ENCODE measurements at places on chromosomes 1 and 21.

DNA sequence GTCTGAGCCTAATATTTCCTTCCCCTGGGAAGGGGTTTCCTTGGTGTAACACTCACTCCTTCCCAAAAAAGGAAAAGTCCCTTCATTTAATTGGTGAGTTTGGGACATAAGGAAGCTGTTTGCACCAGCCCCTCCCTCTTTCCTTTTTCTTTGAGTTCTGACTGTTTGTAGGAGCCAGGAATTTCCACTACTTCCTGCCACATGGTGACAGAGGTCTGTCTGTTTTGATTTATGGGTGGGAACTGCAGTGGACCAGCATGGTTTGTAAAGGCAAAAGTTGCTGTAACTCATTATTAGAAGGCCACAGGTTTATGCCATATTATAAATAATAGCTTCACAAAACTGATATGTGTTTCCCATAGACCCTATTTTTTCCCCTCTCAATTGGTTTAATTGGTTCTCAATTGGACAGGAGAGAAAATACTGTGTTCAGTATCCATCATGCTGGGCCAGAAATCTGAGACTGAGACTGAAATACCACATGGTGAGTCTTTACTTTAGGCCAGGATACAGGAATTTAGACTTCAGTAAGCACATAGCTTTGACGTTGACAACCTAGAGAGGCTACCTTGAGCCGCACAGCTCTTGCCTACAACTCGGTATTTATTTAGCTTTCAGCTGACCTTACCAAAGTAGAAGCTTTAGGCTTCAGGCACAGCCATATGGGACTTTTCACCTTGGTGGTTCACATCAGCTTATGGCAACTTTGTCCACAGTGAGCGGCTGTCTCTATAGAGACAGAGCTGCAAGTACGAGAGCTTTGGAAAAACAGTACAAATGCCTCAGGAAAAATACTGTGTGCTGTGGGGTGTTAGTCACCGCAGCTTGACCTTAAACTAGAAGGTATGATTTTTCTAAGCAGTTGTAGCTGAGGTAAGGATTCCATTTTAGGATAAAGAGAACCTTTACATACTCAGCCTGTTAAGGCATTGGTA lies 40.0 kb upstream of the RGS7 start:
- DNase-seq = no peak

- no peak for DNase-seq
Observed at GRCh38 chr1:187121661-187122060, 292.9 kb downstream of the PLA2G4A start.

DNA sequence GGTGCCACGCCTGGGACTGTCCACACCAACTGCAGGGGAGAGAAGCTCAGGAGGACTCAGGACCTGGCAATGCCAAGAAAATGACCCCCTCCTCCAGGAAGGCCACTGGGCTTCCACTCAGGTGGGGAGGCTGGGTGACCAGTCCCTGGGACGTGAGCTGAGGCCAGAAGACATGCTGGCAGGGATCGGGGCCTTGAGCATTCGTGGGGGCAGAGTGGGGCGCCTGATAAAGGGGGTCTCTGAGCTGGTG lies 15.3 kb upstream of the COL6A2 start:
- no peak for DNase-seq

DNA sequence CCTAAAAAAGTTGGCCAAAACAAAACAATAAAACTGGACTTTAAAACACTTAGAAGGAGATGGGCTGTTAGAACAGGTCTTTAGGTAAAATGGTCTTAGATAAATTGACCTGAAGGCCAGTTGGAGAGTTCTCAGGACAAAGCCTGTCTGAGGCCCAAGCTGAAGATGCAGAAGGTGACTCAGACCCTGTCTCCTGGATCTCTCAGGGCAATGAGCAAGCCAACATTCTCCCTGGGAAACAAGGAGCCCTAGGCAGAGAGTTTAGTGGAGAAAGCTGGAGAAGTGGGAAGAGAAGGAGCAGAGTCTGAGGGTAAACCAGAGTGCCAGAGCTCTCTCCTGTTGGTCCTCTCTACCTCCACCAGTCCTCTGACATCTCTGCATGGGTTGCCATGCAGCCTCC lies 70.1 kb downstream of the FCRL5 start:
- no peak for DNase-seq

DNA sequence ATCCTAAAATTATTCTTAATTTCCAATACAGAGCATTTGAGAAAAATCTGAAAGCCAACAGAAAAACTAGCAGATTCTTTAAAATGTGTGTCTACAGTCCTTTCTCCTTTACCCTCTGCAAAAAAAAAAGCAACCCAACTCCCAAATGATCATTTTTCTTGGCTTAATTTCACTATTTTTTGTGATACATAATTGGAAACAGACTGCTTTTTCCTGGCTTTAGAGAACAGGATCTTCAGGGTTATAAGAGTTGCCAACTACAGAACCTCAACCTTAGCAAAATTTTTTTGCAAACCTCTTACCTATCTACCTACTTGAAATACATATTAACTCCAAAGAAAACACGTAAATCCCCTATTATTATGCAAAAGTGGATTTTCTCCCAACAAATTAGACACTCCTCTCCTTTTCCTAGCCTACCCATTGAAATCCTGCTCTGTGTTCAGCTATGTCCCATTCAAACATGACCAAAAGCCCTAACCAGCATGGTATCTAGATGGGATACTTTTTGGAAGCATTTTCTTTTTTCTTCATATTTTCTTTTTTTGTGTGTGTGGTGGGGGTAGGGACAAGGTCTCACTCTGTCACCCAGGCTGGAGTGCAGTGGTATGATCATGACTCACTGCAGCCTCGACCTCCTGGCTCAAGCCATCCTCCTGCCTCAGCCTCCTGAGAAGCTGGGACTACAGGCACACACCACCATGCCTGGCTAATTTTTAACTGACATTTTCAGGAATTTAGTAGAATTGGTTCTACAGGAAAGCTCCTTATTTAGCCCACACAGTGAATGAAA lies 9.0 kb downstream of the TGFBR3 start:
- no peak for DNase-seq

DNA sequence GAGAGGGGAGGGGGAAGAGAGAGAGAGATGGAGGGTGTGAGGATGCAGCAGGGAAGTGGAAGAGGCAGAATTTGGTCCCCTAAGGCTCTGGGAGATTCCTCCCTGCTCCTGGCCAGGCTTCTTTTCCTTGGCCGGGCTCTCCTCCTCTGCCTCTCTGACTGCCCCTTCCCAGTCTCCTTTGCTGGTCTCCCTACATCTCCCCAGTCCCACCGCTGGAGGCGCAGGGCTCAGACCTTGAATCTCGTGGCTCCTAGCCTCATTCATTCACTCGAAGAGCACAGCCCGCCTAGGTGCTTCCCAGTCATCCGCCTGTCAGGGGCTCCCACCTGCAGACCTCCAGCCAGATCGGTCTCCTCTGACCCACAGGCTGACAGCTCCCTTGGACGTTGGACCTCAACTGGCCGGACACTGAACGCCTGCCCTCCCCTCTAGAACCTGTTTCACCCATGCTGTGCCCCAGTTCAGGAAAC lies 76.5 kb downstream of the VWA5B1 start:
- peak; percentile 82 for DNase-seq

GRCh38 chr21:23968722-23969647 lies 1638.3 kb downstream of the MRPL39 start:
- peak; percentile 55 for DNase-seq

DNA sequence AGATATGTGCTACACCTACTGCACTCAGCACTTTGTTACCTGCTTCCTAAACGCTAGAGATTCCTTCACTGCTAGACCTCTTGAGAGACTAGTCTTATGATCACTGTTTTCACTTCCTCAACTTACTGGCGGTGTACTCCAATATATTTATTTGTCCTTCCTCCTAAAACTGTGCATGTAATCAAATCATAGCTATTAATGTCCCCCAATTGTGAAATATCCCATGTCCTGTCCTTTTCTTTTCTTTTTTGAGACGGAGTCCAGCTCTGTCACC lies 3.4 kb downstream of the SOAT1 start:
- DNase-seq = no peak

DNA sequence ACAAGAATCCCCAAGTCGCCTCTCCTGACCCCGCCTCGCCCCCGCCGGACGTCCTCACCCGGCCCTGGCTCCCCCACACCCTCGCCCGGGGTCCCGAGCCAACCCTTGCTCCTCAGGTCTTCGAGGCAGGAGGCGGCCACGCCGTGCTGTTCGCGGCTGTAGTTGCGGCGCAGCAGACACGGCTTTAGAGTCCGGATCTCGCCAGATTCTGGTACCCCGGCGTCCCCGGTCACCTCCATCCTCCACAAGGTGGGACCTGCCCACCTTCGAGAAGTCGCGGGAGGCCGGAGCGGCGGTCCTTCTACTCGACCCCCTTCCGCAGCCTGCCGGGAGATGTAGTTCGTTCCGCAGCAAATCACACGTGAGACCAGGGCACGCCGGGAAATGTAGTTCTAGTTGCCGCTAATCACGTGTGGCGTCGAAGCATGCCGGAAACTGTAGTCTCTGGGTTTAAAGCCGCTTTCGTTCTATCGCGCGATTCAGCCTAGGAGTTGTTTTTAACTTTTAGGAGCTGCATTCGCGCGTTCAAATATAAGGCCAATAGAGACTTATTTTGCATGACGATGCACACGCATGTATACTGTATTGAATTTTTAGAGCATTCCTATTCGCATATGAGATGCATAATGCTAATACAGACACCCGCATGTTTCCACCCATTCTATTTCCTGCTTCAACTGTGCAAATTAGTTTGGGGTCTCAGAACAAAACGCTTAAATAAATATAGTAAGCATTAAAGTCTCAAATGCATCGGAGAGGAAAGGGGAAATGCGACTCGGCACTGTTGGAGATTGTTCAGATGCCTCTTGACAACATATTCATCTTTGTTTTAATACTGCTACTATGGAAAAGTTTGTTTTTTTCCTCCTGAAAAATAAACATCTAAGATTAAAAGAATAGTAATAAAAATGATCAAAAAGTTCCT lies at the start of gene DFFA:
TSS of gene DFFA (minus strand) at position 310 of the 925 bp plus-strand sequence. CDS start at position 239, 71 bp downstream.
- DNase-seq = peak; percentile 95

DNA sequence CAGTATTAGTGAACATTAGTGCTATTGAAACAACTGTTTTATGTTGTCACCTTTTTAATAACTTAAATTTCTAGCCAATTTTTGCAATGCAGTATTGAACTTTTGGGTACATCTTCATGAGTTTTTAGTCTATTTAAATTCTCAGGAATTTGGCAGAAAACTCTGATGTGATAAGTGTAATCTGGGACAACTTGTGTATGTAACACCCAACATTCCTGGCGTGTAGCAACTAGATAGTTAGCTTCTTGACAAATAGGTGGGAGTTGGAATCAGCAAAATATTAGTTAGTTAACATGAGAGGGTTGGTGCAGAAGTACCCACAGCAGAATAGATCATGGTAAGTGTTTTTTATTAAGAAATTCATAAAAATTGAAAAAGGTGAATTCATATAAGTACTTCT lies 111.6 kb downstream of the ITSN1 start:
- DNase-seq = no peak

DNA sequence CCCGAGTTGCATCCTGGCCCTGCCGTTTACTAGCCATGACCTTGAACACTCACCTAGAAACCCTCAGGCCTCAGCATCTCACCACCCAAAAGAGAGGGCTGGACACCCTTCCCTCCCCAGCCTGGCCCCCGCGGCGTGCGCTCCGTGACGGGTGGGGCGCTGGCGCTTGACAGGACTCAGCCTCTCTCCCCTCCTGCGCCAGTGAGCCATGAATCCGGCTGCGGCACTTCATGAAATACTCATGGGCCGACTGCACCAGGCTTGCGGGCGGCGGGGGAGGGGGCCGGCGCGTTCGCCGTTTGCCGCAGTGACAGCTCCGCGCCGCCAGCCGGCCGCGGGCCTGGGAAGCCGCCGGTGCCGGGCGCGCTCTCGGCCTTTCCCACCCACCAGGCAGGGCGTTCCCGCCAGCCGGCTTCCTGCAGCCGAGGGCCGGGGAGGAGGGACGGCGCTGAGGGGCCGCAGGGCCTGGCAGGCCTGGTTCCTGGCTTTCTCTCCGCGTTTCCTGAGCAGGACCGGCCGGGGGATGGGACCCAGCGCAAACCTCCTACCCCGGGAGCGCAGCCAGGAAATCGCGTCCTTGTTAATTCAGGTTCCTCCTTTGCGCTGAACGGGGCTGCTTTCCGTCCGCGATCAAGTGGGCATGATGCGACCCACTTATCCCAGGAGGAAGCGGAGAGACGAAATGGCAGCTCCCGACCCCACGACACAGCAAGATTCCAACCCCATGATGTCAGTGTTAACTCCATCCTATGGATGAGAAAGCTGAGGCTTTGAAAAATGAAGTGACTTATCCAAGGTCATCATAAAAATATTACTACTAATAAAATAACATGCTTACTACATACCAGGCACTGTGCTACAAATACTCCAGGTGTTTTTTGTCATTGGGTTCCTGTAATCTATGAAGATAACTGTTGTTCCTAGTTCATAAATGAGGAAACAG lies 9.1 kb upstream of the LUZP1 start:
- DNase-seq = peak; percentile 81

DNA sequence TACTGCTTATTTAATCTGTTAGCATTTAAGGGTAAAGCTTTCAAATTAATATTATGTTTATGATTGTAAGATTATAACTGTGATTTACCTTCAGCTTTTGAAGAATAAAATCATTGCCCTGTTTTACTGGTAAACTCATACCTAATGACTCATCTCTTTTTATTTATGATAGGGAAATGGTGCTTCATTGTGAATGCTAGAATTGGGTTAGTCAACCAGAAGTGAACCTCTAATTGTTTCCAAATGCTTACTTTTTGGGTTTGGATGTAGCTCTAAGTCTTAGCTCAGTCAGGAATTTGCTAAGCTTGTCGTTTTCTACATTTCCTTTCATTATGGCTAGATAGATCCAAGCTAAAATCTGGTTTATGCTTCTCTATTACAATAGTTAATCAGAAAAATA lies 59.4 kb downstream of the SLC30A7 start:
- DNase-seq = no peak

DNA sequence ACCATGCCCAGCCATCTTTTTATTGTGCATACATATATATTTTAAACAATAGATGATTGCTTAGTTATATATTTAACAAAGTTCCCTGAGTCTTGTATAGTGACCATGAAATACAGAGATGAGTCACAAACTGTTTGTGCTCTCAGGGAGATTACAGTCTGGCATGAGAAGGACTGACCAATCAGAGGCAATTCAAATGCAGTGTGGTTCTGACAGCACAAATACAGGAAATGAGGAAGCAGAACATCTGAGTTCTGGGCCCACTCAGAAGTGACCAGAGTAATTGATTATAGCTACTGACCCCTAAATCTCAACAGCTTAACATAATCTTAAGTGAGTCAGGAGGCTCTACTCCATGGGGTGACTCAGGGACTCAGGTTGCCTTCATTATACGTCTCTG lies 534.5 kb downstream of the OMA1 start:
- DNase-seq = no peak

Data from urothelium cell line (cell line).